Calu3 (cell line): ENCODE measurements at places on chromosomes 7 and 10. TPM values are rescaled to one million over a fixed set of nuclear protein-coding genes. Genes with fewer than 3 reads are reported as not detected.

The NPM3 gene
- 51.1 and 51.5 TPM in 2 replicates for total RNA-seq

The SPDYE8 gene
- not detected in 2 replicates for total RNA-seq

The AASS gene
- total RNA-seq, result 12.7 and 18.7 TPM in 2 replicates

The SPDYE3 gene
- total RNA-seq, result not detected in 2 replicates

The VAX1 gene
- total RNA-seq, result not detected in 2 replicates

The HOXA4 gene
- 1.0 and 1.2 TPM in 2 replicates for total RNA-seq

DNA sequence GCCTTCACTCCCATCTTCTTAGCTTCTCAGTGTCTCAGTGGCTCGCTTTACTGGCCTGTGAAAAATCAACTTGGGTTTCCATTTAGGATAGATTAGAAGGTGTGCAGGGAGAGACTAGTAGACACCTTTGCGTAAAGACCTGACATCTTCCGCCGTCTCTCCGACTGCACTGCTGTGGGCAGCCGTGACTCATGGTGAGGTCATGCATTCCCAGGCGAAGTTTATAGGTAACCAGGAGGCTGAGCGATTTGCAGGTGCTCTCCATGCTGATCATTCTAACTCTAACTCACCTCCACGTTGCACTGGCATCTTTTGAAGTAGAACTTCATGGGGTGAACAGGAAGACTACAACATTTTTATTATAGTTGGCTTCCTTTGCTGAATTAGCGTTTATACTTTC, 68.0 kb upstream of the ZNF438 start:
- H3K4me3 ChIP-seq, result peak overlapping the region; percentile 73
- no peaks in the 10 kb centered on the region for H3K27me3 ChIP-seq
- H3K27ac ChIP-seq, result peak overlapping the region; percentile 100

- H3K4me3 ChIP-seq, result peak overlapping the region; percentile 98
- H3K4me1 ChIP-seq, result peaks cover 24% of the 10 kb centered on the region
- H3K27ac ChIP-seq, result peak overlapping the region; percentile 95
- H3K27me3 ChIP-seq, result no peaks in the 10 kb centered on the region
Observed at GRCh38 chr7:140698477-140698876, 2.0 kb downstream of the NDUFB2 start.

DNA sequence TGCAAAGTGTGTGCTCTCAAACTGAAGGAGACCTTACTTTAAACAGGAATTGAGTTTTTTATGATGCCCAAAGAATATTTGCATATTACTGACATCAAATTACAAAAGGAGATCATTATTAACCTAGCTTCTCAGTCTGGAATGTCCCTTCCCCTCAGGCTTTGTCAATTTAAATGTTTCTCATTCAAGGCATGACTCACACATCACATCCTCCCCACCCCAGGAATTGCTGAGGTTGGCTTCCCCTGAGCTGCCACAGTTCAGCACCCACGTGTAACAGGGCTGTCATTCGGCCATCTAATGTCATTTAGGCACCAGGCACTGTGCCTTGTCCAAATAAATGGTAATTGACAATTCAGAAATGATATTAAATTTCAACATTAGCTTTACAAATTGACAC, 305.9 kb upstream of the MGMT start:
- no peaks in the 10 kb centered on the region for H3K27me3 ChIP-seq
- no peaks in the 10 kb centered on the region for H3K4me1 ChIP-seq
- no peak overlapping the region for H3K27ac ChIP-seq
- no peak overlapping the region for H3K4me3 ChIP-seq
- DNase-seq, result no peak
- no peaks in the 10 kb centered on the region for H3K36me3 ChIP-seq

DNA sequence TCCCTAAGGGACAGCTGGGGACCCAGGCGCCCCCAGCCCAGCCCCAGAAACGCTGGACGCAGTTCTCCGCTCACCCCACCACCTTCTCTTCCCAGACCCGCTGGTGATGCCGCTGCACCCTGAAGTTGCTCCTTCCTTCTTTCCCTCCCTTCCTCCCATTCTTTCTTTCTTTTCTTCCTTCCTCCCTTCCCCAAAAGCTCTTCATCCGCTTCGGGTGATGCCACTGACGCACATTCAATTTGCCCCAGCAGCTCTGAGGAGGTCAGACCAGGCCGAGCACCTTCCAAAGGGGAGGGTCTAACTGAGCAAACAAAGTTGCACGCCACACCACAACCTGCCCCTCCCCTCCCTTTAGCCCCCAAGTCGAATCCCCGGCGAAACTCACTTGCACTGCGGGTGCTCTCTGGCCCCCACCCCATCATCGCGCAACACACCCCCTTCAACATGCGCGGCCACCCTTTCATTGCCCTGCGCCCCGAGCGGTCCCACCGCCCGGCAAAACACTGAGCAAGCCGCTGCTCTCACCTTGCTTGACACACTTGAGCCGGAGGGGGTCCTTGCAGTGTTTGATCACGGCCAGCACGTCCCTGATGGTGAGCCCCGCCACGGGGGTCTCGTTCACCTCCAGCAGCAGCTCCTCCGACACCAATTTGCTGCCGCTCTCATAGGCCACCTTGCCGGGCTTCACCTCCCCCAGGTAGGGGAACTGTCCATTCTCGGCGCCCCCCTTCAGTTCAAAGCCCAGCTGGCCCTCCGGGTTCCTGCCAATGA, 787 bp downstream of the MAGI2 start:
- peaks cover 21% of the 10 kb centered on the region for H3K36me3 ChIP-seq
- H3K4me1 ChIP-seq, result peaks cover 16% of the 10 kb centered on the region
- H3K4me3 ChIP-seq, result peak overlapping the region; percentile 81
- H3K27me3 ChIP-seq, result peaks cover 16% of the 10 kb centered on the region

DNA sequence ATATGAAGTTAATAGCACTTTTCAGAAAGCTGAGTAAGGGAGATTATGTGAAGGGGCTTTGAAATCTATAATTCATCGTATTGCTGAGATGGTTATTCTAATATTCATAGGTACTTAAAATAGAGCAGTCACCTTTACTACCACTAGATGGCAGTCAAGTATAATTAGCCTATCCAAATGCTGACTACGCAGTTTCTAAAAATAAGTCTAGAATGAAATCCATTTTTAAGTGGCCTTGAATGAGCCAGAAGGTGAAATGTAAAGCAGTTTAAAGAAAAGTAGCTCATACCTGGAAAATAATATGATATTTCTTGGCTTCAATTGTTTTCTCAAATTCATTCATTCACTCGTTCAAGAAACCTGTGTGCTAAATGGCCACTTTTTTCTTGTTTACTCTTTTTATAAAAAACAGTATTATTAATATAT, 1277.1 kb downstream of the GATA3 start:
- no peak overlapping the region for H3K4me3 ChIP-seq
- no peak overlapping the region for H3K27ac ChIP-seq
- H3K36me3 ChIP-seq, result no peaks in the 10 kb centered on the region
- H3K27me3 ChIP-seq, result peaks cover 32% of the 10 kb centered on the region
- DNase-seq, result no peak

DNA sequence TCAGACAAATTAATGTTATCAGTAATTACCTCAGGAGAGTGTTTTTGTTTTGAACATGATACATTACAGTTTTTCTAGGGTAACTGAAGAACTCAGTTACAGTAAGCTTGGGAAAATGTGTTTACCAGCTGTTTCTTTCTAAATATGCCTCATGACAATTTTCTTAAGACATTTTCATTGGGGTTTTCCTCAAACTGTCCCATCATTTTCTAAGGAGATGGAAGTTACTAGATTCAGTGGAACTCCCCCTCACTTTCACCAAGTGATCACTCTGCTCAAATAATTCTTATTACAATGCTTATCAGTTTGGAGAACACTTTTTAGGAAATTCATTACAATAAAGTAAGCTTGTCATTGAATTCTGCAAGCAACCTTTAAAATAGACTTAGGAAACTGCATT, 6.4 kb upstream of the SPAG6 start:
- H3K4me1 ChIP-seq, result no peaks in the 10 kb centered on the region
- no peak overlapping the region for H3K27ac ChIP-seq
- no peak for DNase-seq
- peaks cover 45% of the 10 kb centered on the region for H3K27me3 ChIP-seq
- no peak overlapping the region for H3K4me3 ChIP-seq
- peaks cover 14% of the 10 kb centered on the region for H3K36me3 ChIP-seq

GRCh38 chr7:27697861-27698430, 35.3 kb upstream of the HIBADH start:
- H3K36me3 ChIP-seq, result peaks cover 5% of the 10 kb centered on the region
- peak overlapping the region; percentile 96 for H3K27ac ChIP-seq
- peaks cover 39% of the 10 kb centered on the region for H3K4me1 ChIP-seq
- peak; percentile 81 for DNase-seq
- H3K4me3 ChIP-seq, result no peak overlapping the region
- H3K27me3 ChIP-seq, result no peaks in the 10 kb centered on the region

DNA sequence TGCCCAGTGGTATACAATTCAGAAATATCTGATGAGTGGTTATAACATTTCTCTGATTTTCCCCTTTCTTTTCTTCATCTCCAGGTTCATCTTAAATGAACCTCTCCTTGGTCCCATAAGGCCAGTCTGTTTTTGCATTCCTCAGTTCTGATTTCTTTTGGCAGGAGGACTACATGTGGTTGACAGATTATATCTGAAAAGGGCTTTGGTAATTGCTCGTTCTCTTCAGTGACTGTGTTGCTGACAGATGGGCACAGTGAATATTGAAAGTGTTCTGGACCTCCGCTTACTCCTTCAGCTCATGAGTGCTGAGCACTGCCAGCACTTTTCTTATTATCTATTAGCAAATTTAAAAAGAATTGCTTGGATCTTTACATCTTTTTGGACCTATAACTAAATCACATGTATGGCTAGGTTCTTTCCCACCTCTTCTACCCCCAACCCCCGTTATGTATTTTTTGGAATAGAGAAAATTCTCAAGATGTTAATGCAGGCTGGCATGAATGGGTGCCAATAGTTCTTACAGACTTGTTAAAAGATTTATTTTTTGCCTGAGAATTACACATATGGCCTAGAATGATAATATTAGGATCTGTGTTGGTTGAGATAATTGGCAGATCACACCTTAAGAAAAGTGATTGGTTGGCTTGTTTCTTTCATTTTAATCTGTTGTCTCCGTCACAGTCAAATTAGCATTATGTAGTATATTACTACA, 323.0 kb downstream of the EXOC4 start:
- H3K36me3 ChIP-seq, result no peaks in the 10 kb centered on the region
- no peak overlapping the region for H3K27ac ChIP-seq
- DNase-seq, result no peak
- H3K27me3 ChIP-seq, result no peaks in the 10 kb centered on the region
- H3K4me3 ChIP-seq, result no peak overlapping the region
- peaks cover 22% of the 10 kb centered on the region for H3K4me1 ChIP-seq

DNA sequence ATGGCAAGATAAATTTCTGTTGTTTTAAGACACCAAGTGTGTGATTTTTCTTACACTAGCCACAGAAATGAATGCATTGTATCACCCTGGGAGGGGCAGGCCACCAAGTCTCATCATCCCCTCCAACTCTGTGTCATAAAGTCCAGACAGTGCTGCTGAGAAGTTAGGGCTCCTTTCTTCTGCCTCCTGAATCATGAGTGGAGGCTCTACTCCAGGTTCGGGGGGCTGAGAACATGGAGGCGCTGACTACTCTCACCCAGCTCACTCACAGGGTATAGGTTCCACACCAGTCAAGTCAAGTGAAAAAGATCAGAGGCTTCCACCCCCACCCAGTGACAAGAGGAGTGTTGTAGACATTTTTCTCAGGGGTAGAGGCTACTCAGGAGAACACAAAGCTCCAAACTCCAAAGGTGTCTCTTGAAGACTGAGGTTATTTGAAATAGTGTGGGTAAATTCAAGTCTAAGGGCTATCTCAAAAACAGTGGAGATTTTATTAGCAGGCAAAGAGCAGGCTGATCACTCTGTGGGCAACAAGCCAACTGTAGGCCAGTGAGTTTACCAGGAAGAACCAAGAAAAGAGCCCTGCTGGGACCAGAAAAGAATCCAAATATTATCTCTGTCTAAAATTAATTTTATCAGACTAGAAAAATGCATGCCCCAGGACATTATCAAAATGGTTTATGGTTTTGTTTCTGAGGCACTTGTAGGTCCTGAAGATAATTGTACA, 118.6 kb upstream of the RET start:
- no peak overlapping the region for H3K27ac ChIP-seq
- DNase-seq, result no peak
- H3K4me1 ChIP-seq, result peaks cover 12% of the 10 kb centered on the region
- H3K4me3 ChIP-seq, result no peak overlapping the region
- H3K36me3 ChIP-seq, result no peaks in the 10 kb centered on the region

- H3K27ac ChIP-seq, result no peak overlapping the region
- H3K27me3 ChIP-seq, result no peaks in the 10 kb centered on the region
- no peaks in the 10 kb centered on the region for H3K4me1 ChIP-seq
Observed at GRCh38 chr10:13788711-13789447, 202.1 kb downstream of the PRPF18 start.

GRCh38 chr10:11601670-11602069, 9.8 kb downstream of the USP6NL start:
- no peaks in the 10 kb centered on the region for H3K27me3 ChIP-seq
- no peak overlapping the region for H3K27ac ChIP-seq
- no peak overlapping the region for H3K4me3 ChIP-seq
- H3K4me1 ChIP-seq, result peaks cover 34% of the 10 kb centered on the region
- peaks cover 5% of the 10 kb centered on the region for H3K36me3 ChIP-seq
- no peak for DNase-seq

GRCh38 chr10:3803295-3803926, 18.4 kb upstream of the KLF6 start:
- H3K4me1 ChIP-seq, result peaks cover 31% of the 10 kb centered on the region
- no peak for DNase-seq
- H3K27ac ChIP-seq, result peak overlapping the region; percentile 85
- H3K27me3 ChIP-seq, result no peaks in the 10 kb centered on the region
- peaks cover 33% of the 10 kb centered on the region for H3K36me3 ChIP-seq

GRCh38 chr7:29723599-29723998, 82.7 kb upstream of the WIPF3 start:
- H3K4me3 ChIP-seq, result peak overlapping the region; percentile 39
- peak overlapping the region; percentile 75 for H3K27ac ChIP-seq
- H3K4me1 ChIP-seq, result peaks cover 29% of the 10 kb centered on the region

GRCh38 chr7:80362010-80362618, 149.8 kb downstream of the GNAT3 start:
- H3K27me3 ChIP-seq, result no peaks in the 10 kb centered on the region
- H3K36me3 ChIP-seq, result no peaks in the 10 kb centered on the region
- no peak overlapping the region for H3K27ac ChIP-seq
- H3K4me1 ChIP-seq, result no peaks in the 10 kb centered on the region
